ENCODE measurements at places on chromosomes 12 and 14.

- DNase-seq: no peak
Measured at GRCh38 chr12:93918262-93918661, 230.1 kb upstream of the PLXNC1 start.

- DNase-seq: no peak
Measured at GRCh38 chr14:60705100-60705499, 19.1 kb downstream of the SIX4 start.

- no peak for DNase-seq
Measured at GRCh38 chr12:108729612-108730364, 1.5 kb downstream of the CORO1C start.

DNA sequence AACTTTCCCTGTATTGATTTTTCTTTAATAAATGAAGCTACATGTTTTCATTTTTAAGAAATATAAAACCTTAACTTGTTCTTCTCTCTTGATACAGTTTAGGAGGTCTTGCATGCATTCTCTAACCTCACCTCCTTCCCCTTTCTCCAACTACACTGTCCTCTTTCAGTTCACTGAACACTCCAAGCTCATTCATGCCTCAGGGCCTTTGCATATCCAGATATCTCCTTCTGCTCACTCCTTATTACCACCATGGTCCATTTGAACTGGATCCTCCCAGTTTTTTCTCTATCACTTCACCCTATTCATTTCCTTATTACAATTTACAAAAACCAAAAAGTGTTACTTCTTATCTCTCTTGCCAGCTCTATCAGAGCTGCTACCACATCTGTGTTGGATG lies 242.9 kb upstream of the PLEKHG7 start:
- DNase-seq: no peak

GRCh38 chr12:66058554-66058953 lies 72.0 kb downstream of the LLPH start:
- no peak for DNase-seq

DNA sequence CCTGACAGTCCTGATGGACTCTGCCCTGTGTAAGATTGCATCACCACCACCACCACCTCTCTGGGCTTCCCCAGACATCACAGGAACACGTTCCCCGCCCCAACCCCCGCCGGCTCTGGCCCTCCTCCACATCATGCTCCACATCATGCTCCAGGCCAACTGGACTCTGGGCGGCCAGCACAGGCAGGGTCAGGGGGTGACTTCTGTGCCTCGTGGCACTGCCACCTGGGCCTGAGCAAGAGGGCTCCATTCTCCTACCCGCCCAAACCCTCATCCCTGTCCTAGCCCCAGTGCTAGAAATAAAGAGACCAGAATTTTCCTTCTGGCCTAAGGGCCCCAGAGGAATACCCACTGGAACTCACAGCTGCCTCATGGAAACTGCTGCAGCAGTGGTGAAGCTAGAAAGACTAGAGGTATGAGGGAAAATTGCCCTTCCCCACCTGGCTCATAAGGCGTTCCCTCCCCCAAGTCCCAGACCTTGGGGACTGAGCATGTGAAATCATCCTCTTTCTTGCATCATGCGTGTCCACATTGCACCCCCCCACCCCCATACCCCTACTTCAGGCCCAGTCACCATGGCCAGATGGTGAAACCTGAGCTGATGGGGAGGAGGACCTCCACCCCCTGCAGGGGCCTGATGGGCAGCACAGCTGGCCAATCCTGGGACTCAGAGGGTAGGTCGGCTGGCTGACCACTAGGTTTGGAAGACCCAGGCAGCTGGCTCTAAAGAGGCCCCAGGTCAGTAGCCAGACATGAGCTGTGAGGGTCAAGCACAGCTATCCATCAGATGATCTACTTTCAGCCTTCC lies at the start of gene INHBE:
Gene INHBE, plus strand, starts transcription at position 742 of the 808 bp plus-strand sequence. CDS start 230 bp downstream, outside the sequence.
- DNase-seq: no peak

- no peak for DNase-seq
Measured at GRCh38 chr12:105084251-105085250, at the start of gene ALDH1L2. TSS of gene ALDH1L2 (minus strand) at chr12:105084458. CDS start at chr12:105084436, 22 bp downstream.

GRCh38 chr12:102824218-102824835 lies 92.7 kb downstream of the PAH start:
- no peak for DNase-seq

GRCh38 chr12:54195737-54196347 lies 7.1 kb upstream of the SMUG1 start:
- no peak for DNase-seq

All from GM12864 (cell line).